ENCODE measurements at places on chromosomes 2 and 18.

- DNase-seq: no peak
Observed at GRCh38 chr2:231385429-231385828, 10.1 kb upstream of the B3GNT7 start.

- no peak for DNase-seq
Observed at GRCh38 chr2:183031911-183032794, 6.1 kb downstream of the NCKAP1 start.

DNA sequence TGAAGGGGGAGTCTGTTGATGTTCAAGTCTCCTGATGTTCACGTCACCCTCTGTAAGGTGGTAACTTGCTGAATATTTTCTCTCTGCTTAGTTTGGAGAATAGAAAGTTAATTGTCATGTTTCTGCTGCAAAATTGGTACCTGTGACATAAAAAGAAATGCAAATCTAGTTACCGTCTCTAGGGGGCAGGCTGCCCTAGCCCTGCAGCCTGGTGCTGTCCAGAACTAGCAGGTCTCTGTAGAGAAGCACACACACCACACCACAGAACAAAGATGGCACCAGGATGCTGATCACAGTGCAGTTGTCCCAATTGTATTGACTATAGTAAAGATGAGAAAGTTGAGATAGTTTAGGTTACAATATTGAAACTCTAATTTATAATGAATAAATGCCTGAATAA, 47.0 kb downstream of the SLC9A4 start:
- no peak for DNase-seq

GRCh38 chr2:52611759-52612158, 1155.8 kb upstream of the CHAC2 start:
- DNase-seq: no peak

- no peak for DNase-seq
Observed at GRCh38 chr2:216210701-216211540, 101.8 kb downstream of the XRCC5 start.

DNA sequence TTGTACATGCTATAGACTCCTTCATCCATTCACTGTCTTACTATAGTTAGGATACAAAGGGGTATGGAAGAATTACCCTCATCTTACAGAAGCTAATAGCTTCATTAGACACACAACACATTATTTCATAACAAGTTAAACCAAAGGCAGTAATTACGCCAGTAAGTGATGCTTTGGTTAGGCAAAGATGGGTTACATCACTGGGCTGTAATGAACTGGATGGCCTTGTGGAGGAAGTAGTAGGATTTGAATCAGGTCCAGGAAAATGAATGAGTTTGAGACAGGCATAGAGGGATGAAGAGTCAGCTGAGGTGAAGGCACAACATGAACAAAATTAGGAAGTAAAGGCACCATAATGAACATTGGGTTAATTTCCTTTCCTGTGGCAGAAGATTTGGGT, 80.1 kb downstream of the SOCS6 start:
- no peak for DNase-seq

DNA sequence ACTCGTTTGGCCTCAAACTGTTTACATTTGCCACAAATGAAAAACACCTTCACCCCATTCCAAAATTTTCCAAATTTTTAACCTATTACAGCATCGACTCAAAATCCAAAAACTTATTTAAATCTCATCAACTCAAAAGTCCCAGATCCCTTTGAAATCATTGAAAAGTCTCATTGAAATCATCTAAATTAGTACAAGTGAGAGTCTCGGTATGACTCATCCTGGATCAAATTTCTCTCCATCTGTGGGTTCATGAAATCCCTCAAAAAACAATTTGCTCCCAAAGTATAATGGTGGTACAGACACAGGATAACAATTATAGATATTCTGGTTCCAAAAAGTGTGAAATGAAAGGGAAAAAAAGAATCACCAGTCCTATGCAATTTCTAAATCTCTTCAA, 65.1 kb downstream of the LRP1B start:
- DNase-seq: no peak

GRCh38 chr2:145114726-145115125, 594.8 kb upstream of the ZEB2 start:
- no peak for DNase-seq

DNA sequence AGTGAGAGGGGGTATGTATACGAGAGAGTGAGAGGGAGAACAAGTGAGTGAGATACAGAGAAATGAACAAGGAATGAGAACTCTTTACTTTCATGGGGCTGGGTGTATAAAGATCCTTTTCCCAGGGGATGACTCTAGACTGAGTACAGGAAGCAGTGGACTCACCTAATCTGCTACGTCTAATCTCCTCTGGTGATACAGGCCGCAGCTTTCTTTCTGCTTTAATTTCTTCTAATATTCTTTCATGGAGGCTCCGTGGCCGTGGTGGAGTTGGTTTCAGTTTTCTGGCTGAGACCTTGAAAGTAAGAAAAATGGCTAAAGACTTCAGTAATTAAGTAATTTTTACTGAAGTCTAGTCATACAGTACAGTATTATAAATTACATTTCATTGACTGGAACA, 85.2 kb downstream of the PRELID3A start:
- no peak for DNase-seq

DNA sequence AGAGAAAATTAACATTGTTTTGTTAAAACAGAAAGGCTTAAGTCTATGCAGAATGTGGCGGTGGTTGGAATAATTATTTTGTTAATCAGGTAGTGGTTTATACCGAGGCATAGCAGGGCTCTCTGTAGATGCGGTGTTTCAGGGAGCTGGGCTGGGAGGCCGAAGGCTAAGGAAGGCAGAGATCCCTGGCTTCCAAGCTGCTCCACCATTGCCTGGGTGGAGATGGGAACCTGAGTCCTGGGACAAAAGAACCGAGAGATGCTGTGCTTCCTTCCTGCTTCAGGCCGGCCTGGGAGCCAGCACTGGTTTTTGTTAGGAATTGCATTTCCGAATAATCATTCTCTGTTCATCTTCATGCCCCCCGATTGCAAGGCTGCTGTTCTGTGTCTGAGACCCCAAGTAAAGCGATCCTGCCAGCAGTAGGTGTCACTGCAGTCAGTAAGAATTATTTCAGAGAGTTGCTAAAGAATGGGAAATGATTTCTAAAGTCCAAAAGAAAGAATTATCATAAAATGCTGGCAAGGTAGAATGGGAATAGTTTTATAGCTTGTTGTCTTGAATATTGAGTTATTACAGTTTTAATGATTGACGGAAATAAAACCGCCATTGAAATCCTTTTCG, 824.9 kb downstream of the GALR1 start:
- no peak for DNase-seq

GRCh38 chr18:54672846-54673475, 81.9 kb downstream of the DYNAP start:
- DNase-seq: no peak

DNA sequence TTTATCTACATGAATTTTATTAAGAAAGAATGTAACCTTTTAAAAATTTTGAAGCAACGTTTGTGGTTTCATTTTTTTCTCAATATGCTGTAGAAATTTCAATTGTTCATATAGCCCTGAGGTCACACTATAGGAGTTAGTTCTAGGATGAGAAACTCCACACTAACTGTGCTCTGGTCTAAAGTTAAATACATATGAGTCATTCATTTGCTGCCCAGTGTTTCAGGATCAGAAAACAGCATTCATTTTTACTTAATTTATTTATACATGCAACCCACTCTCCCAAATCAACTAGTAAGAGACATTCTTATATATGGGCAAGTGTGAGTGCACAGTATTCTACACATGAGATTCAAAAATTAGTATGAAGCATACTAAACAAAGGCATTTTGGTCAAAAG, 137.9 kb downstream of the DOCK10 start:
- DNase-seq: no peak
